ENCODE measurements at places on chromosomes 6 and 20.

- DNase-seq, result no peak
Observed at GRCh38 chr6:36491378-36491965, 48.7 kb downstream of the KCTD20 start.

DNA sequence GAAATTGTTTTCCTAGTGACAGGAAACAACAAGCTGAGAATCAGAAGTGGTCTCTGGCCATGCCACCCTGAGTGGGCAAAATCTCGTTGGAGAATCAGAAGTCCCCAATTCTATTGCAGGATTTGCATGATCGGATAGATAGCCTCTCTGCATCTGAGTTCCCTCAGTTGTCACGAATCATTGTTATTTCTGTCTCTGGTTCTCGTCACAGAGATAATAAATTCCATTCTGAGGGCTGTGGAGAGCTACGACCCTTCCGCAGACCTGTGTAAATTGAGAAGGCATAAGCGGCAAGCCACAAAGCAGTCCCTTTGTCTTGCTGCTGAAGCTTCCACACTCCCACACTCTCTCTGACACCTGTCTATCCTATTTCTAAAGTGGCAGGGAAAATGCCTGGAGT is 102.4 kb upstream of the CNR1 start:
- DNase-seq, result no peak

- no peak for DNase-seq
Observed at GRCh38 chr20:59782986-59783640, 150.3 kb downstream of the SYCP2 start.

- no peak for DNase-seq
Observed at GRCh38 chr6:97023982-97024381, 99.5 kb downstream of the KLHL32 start.

- no peak for DNase-seq
Observed at GRCh38 chr6:110946498-110946897, 12.0 kb upstream of the GTF3C6 start.

DNA sequence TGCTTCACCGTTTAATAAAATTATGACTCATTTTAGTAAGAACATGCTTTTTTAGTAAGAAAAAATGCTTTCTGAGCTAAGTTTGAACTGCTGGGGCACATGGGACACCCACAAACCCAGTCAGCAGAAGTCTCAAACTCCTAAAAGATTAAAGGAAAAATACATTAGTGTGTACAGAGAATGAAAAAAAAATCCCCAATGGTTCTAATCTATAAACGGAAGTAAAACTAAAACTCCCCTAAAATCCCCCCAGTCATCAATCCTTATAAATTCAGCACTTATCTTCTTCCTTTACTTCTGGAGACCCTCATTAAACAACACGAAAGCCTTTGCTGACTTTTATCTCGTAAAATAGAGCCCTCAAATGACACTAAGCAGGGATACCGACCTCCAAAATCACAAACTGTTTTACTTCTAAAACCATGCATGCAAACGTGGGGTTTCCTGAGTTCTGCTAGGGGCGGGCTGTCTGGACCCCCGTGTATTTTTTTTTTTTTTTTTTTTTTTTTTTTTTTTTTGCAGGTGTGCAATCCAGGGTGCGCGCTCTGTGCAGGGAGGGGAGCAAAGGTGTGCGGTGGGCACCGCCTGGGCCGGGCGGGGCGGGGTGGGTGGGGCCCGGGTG is 1.1 kb upstream of the MYB start:
- DNase-seq, result no peak

- DNase-seq, result no peak
Observed at GRCh38 chr6:169913096-169913638, 161.7 kb downstream of the ERMARD start.

GRCh38 chr6:155171109-155171746 is 92.6 kb upstream of the CLDN20 start:
- peak; percentile 64 for DNase-seq

DNA sequence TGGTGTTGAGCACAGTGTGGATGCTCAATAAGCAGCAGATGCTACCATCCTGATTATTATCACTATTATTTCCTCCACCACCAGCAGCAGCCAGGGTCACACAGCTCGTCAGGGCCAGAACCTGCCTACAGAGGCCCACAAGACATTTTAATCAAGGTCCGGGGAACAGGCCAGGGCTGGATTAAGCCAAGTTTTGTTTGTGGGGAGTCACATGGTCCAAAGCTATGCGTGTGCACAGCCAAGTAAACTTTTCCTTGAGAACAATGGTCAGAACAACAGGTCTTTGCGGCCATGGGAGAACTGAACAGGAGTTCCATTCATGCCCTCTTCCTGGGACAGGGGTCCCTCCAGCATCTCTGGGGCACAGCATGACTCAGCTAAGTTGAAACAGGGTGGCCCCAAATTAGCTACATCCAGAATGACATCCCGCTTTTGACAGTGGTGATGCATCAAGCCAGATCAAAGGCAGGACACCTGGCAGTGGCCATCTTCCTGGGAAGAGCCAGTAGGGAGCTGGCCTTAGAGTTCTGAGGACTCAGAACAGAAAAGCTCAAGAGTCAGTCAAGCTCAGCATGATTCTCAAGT is 11.7 kb downstream of the SNTA1 start:
- no peak for DNase-seq

- DNase-seq, result no peak
Observed at GRCh38 chr6:40845553-40845952, 193.5 kb downstream of the UNC5CL start.

- DNase-seq, result no peak
Observed at GRCh38 chr20:41329435-41330342, 10.9 kb upstream of the LPIN3 start.

DNA sequence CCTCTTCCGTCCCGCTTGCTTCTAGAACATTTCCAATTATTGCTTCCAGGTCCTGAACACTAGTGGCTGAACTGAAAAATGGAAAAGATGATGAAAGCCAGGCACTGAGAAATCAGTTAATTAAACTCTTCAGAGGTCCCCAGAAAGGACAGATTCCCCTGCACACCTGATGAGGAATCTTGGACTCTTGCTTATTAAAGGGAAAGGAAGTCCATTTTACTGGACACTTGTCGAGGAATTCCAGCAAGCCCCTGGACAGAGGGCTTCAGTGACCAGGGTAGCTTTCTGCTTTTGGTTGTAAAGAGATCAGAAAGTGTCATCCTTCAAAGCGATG is 47.8 kb upstream of the CDYL start:
- DNase-seq, result no peak
